ENCODE measurements at places on chromosomes 1 and 21.

GRCh38 chr1:30507401-30508174 is 215.8 kb downstream of the MATN1 start:
- DNase-seq, result no peak

GRCh38 chr1:1398677-1399186 is 403 bp downstream of the CCNL2 start:
- no peak for DNase-seq

- DNase-seq, result no peak
These were observed 18.7 kb upstream of the GALNT2 start for GRCh38 chr1:230048322-230048721.

- no peak for DNase-seq
These were observed 94.5 kb downstream of the PRDM2 start for GRCh38 chr1:13794231-13795187.

- DNase-seq, result no peak
These were observed 106.8 kb downstream of the NTNG1 start for GRCh38 chr1:107247679-107248078.

DNA sequence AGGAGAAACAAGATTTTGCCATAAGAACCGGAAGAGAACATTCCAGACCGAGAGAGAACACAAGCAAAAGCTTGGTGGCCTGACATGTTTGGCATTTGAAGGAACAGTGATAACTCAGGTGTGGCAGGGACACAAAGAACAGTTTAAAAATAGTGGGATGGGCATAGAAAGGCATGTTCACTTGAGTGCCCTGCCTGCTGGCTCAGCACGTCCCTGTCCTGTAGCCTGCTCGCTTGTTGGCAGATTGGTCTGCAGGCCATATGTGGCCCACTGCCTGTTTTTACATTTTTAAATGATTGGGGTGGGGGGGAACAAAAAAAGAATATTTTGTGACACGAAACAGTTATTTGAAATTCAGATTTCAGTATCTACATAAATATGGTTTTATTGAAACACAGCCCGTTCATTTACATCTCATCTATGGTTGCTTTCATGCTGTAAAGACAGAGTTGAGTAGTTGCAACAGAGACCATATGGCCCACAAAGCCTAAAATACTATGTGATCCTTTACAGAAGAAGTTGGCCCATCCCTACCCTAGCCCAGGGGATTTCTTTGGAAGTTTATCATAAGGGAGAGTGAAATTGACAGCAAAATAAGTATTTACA is 100.7 kb downstream of the RGL1 start:
- DNase-seq, result no peak

GRCh38 chr1:111471012-111471411 is 2.8 kb upstream of the C1orf162 start:
- peak; percentile 41 for DNase-seq

GRCh38 chr1:94096797-94097549 is 24.0 kb downstream of the ABCA4 start:
- no peak for DNase-seq

DNA sequence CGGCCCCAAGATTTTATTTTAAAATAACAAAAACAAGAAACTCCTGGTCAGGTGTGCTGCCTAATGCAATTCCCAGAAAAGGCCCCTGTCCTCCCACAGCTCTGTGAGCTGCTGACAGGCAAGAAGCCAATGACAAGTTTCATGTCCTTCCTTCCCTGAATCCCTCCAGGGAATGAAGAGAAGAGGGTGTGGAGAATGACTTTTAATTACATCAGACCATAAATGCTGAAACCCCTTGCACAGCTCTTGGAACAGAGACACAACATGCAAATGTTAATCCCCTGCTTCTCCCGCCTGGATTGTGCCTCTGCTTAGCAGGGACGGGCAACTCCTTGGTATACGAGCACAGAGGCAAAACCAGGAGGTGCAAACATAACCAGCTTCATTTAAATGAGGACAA is 228.1 kb upstream of the CAMK1G start:
- DNase-seq, result no peak

- DNase-seq, result no peak
These were observed 53.6 kb downstream of the CHODL start for GRCh38 chr21:18298228-18298627.

DNA sequence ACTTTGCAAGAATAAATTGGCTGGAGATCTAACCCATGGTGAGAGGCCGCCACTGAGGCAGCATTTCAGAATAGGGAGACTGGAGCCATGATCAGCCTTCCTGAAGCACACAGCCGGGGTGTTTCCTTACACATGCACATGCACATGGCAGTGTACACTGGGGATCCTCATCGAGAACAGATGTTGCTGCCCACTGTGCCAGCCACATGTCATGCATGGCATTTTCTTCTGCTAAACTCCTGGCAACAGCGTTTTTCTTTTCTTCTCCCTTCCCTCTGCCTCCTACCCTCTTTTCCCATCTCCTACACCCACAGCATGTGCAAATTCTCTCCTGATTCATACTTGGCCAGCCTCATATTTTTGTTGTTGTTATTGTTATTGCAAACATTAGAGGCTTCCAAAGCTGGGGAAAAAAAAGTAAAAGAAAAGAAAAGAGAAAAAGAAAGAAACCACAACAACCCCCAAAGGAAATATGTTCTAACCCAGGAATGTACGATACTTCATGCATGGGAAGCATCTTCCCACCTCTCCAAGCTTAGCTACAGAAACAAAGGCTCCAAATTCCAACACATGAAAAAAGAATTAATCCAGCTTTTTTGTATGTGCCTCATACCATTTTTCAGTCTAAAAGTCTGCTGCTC is 344.0 kb downstream of the ASTN1 start:
- DNase-seq, result no peak

GRCh38 chr21:30990514-30991262 is 47.6 kb downstream of the KRTAP19-8 start:
- DNase-seq, result no peak

- no peak for DNase-seq
These were observed 126.3 kb upstream of the DPYD start for GRCh38 chr1:98047171-98047570.

DNA sequence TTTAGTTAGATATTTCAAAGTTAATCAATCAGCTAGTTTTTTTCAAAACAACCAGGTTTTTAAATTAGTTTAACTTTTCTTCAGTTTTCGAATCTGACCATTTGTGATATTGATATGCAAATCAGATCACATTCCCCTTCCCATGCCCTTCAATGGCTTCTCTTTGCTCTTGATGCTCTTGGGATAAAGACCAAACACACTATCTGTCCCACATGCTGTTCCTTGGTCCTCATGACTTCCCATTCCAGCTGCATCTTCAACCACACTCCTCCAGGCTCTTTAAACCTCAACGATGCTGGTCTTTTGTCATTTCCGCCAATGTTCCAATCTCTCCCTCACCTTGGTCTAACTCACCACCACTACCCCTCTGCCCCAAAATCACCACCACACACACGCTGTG is 285.8 kb downstream of the LMX1A start:
- no peak for DNase-seq

GRCh38 chr1:229953736-229954326 is 113.2 kb upstream of the GALNT2 start:
- no peak for DNase-seq

- no peak for DNase-seq
These were observed 149.3 kb upstream of the WNT4 start for GRCh38 chr1:22292011-22292788.

GRCh38 chr1:209015092-209015491 is 568.4 kb upstream of the CAMK1G start:
- no peak for DNase-seq

- DNase-seq, result no peak
These were observed 293.7 kb downstream of the PCP4 start for GRCh38 chr21:40160911-40161310.

- DNase-seq, result no peak
These were observed 79.7 kb upstream of the CHODL start for GRCh38 chr21:18164933-18165332.

DNA sequence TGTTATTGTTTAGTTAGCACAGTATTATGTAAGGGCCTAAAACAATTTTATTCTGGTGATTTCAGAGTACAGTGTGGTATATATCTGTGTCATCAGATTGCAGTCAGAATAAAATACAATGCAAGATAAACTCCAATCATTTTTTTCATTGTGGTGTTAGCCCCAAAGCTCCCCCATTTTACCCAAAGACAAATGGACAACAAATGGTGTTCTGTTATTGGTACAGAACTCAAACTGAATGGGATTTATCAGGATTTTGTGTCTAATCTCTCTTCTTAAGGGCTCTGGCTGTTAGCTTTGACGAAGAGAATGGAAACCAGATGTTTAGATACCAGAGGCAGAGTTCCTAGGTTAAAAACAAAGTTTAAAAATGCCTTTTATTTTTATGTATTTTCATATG is 163.1 kb upstream of the USP25 start:
- DNase-seq, result no peak

DNA sequence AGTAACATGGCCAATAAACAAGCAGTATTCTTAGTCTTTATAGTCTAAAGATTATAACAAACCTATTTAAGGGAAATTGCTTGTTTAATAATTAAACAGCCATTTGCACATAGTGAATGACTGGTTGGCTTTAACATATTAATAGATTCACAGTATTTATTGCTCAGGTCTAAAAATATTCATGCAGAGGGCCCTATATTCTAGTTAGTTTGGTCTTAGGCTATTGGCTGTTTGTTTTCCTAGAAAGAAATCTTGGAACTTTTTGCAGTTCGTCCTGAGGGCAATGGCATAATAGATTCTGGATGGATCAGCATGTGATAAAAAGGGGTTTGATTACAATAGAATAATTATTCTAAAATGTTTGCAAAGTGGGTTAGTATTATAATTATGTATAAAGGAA is 34.7 kb downstream of the BACH1 start:
- DNase-seq, result no peak

DNA sequence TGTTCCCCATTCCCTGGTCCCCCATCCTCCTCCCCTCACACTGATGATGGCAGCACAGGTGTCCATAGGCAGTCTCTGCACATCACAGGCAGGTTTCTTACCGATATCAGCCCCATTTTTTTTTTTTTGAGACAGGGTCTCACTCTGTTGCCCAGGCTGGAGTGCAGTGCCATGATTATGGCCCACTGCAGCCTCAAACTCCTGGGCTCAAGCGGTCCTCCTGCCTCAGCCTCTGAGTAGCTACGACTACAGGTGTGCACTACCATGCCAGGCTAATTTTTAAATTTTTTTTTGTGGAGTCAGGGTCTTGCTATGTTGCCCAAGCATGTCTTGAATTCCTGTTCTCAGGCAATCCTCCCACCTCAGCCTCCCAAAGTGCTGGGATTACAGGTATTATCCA is 28.9 kb upstream of the SDHB start:
- DNase-seq, result no peak

- no peak for DNase-seq
These were observed 108.2 kb upstream of the GREM2 start for GRCh38 chr1:240719953-240720700.

DNA sequence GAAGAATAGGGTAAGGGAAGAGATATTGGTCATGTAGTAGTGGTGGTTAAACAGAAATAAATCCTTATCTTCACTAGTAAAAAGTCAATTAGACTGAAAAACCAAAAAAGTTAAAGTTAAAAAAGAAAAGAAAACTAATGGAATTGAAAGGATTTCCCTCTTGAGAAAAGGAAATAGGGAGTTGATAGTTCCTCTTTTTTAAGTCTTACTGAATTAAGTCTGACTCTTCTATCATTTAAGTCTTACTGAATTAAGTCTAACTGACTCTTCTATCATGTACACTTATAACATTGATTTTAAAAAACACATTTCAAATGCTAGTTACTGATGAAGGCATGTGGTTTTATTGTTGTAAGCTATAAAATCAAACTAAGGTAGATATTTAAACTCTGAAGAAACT is 49.5 kb upstream of the TENT5C start:
- no peak for DNase-seq

DNA sequence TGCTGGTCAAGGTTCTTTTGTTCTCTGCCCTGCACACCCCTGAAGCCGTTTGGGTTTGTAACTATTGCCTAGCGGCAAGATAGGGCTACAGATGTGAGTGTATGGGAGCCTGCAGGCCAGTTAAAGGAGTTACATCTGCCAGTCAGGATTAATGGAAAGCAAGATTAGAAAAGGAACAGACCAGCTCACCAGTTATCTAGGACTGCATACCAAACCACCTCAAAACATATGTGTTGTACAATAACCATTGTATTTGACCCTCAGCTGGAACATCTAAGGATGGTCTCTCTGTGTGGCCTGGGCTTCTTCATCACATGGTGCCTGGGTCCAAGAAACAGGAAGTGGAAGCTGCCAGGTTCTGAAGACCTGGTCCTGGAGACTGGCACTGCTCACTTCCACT is 52.5 kb upstream of the FBXO28 start:
- no peak for DNase-seq

DNA sequence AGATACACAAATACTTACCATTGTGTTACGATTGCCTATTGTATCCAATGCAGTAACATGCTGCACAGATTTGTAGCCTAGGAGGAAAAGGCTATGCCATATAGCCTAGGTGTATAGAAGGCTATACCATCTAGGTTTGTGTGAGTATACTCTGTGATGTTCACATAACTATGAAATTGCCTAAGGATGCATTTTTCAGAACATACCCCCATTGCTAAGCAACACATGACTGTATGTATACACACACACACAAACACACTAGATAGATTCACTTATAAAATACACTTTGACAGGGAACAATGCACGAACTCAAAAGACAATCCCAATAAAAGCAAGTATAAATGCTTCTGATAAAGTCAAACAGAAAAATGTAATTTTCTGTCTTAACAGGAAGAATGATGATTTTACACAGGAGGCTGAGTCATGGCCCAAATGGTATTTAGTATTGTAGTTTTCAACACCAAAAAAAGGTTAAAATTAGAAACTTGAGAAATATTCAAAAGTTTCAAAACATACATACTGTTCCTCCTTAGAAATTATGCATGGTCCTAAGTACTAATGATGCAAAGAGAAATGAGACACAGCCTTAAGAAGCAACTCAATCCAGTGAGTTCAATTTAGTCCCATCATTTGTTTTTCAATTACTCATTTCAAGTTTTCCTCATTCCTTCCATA is 12.2 kb downstream of the FH start:
- DNase-seq, result no peak

- DNase-seq, result no peak
These were observed 82.3 kb downstream of the PGM1 start for GRCh38 chr1:63675420-63675931.

- no peak for DNase-seq
These were observed 1.1 kb downstream of the SLAMF9 start for GRCh38 chr1:159952932-159953331.

- no peak for DNase-seq
These were observed 171.5 kb upstream of the DUSP10 start for GRCh38 chr1:221913351-221913892.

- DNase-seq, result no peak
These were observed 60.9 kb upstream of the IFNAR2 start for GRCh38 chr21:33168886-33169285.

GRCh38 chr21:45719177-45719802 is 75.8 kb downstream of the PCBP3 start:
- DNase-seq, result no peak
